ENCODE measurements at places on chromosomes 2 and 18.

DNA sequence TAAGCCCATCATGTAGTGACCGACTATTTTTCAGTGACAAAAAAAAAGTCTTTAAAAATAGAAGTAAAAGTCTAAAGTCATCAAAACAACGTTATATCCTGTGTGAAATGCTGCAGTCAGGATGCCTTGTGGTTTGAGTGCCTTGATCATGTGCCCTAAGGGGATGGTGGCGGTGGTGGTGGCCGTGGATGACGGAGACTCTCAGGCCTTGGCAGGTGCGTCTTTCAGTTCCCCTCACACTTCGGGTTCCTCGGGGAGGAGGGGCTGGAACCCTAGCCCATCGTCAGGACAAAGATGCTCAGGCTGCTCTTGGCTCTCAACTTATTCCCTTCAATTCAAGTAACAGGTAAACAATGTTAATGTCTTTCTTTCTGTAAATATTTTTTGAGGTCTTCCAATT is at the start of gene CD28:
TSS of gene CD28 (plus strand) at position 237 of the 400 bp plus-strand sequence. CDS start at position 295, 58 bp downstream.
- no peak for DNase-seq

GRCh38 chr2:15830937-15831549 is 109.3 kb upstream of the MYCN start:
- no peak for DNase-seq

GRCh38 chr2:240832205-240832727 is 12.2 kb upstream of the KIF1A start:
- DNase-seq: no peak

DNA sequence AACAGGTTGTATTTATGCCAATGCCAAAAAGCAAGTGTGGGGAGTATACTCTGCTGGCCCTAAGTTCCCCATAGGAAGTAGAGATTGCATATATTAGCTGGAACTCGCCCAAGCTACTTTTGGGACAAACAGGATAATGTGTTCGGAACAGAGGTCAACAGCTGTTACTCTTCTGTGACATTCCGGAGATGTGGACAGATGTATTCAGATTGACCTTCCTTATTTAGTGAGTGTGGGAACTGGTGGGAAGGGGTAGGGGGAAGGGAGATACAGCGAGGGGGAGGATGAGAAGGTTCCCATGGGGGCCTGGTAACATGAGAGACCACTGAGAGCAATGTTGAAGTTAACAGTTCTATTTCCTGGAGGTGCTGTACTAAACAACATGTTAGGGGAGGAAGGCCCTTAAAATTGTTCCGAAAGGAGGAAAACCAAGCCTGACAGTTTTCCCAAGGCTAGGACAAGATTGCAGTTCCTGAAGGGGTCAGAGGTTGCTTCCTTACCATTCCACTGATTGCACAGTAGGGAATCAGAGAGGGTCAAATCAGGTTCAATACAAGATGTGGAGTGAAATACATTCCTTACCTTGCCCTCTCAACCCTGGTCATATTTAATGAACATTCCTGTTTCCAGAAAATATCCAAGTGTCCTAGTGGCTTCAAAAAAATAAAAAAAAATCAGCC is 14.3 kb upstream of the CD28 start:
- DNase-seq: no peak

- DNase-seq: no peak
These were observed 295.8 kb downstream of the AFF3 start for GRCh38 chr2:99846462-99847107.

GRCh38 chr2:12624905-12625598 is 91.7 kb upstream of the TRIB2 start:
- DNase-seq: no peak

GRCh38 chr2:177242121-177242987 is 22.2 kb downstream of the NFE2L2 start:
- peak; percentile 93 for DNase-seq

GRCh38 chr2:40242315-40242714 is 209.6 kb downstream of the SLC8A1 start:
- no peak for DNase-seq

DNA sequence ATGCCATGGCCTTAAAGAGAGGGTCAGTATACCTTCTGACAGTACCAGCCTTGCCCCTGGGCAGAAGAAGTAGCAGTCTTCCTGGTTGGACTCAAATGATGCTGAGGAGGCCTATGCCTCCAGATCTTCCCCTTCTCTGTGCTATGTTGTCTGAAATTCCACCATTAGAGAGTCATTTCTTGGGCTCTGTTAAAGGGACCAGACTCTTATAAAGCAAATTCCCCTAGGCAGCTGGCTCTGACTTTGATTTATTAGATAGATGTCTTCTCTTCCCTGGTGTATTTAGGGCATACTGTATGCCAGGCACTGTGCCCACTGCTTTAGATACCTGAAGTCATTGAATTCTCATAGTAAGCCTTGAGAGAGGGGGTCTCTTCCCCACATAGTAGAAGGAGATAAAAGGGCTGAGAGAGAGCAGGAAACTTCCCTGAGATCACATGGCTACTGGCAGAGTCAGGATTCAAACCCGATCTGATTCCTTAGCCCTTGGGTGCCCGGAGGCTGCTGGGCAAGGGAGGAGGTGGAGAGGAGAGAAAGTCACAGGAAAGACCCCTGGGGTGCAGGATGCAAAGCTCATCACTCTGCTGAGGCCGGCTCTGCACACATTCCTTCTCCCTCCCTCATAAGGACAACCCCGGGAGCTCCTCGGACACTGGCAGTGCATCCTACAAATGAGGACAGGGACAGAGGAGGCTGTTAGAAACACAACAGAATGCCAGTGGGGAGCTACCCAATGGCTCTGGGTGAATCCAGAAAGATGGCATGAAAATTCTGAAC is 23.0 kb downstream of the COPS9 start:
- no peak for DNase-seq

- no peak for DNase-seq
These were observed 337.6 kb downstream of the KIAA1328 start for GRCh38 chr18:37166491-37166890.

- DNase-seq: peak; percentile 33
These were observed 215.2 kb downstream of the RAD51AP2 start for GRCh38 chr2:17303054-17303453.

DNA sequence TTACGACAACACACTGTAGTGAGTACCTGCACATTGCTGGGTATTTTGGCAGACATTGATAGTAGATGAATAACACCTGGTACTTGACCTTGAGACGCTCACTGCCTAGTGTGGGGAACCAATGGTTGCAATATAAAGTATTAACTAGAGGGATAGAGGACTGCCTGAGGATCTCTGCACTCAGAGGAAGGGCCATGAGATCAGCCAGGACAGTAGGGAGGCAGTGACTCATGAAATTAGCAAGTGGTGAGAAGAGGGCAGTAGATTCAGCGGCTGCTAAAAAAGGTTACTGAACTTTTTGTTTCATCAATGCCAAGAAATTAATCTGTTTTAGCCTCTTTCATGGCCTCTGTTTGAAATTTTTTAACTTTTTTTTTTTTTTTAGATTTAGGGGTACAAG is 250.8 kb upstream of the TCF4 start:
- DNase-seq: no peak

DNA sequence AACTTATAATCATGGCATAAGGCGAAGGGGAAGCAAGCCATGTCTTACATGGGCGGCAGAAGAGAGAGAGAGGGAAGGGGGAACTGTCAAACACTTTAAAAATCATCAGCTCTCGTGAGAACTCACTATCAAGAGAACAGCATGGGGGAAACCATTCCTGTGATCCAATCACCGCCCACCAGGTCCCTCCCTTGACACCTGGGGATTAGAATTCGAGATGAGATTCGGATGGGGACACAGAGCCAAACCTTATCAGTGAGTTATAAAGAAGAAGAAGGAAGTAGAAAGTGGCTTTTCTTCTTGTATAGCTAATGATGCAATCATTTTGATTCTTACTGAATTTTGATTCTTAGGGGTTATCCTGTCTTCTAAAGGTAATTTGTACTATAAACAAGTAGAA is 51.4 kb downstream of the SMCHD1 start:
- DNase-seq: no peak

DNA sequence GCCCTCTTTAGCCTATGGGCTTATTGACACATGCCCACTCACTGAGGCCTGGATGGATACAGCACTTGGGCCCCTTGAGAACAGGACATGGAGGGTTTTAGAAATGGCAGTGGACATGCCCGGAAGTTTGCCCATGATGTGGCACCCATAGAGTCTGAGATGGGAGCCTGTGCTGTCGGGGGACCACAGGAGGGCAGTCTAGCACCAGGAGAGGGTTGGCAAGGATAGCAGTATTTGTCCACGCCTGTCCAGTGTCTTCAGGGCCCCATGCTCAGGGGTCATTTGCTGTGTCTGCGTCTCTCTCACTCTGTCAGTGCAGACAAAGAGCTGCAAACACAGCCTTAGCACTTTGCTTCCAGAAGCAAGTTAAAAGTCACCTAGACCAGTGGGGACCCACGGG is 48.7 kb downstream of the IL1RL2 start:
- DNase-seq: peak; percentile 12

DNA sequence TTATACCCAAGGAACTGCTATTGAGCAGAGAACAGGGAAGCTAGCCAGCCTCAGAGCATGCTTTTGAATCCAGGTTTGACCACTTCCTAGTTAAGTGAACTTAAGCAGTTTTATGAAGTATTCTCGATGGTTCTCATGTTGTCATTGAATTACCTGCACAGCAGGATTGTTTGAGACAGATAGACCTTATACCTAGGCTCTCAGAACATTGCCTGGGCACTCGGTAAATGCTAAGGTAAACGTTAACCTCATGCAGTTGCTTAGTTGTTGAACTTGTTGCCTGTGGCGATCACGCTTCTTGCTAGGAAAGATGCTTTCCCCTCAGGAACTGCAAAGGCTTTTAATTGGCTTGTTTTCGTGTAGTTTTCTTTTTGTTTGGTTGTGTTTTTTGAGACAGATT is 34.0 kb upstream of the CHMP1B start:
- no peak for DNase-seq

DNA sequence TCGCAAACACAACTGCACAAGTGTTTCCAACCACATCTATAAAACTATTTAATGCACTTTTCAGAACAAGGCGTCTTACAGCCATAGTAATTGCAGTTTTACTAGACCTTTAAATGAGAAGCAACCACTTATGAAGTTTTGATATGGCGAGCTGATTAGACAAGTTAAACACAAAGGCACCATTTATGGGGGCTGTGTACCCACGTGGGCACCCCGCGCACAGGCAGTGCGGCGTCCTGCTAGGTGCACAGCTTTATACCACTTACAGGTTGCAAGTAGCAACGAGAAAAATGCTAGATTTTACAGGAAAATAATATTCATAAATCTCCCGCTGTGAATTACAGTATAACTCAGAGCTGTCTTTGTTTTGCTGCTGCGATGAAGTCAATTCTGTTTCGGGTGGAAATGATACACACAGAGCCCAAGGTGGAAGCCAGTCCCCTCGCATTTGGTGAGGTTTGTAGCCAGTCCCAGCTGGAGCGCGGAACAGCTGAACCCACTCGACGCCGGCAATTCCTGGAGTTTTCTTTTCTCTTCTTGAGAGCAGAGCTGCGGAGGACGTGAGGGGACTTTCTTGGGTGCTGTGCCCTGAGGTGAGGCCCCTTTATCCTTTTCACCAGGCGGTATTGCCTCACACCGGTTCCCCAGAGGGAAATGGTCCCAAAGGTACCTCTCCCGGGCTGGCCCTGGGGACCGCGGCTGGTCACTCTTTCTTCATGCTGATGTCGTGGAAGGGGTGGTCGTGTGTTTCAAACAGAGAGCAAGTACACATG is 76.7 kb downstream of the PTGR3 start:
- no peak for DNase-seq

DNA sequence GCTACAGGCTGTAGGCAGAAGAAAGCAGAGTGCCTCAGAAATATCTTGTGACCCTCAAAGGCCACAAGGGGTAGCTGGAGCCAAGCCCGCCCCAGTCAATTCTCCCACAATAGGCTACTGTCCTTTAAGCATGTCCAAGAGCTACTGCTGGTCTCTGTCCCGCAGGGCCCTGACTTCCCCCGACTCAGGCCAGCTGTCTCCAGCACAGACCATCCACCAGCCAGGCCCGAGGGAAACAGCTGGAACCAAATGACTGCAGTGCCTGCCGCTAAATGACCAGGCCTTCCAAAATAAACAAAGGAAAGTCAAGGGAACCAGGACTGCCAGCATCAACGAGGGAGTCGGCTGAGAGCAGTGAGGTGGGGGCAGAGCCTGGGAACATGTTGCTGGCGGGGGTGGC is 36.7 kb downstream of the MCFD2 start:
- no peak for DNase-seq

DNA sequence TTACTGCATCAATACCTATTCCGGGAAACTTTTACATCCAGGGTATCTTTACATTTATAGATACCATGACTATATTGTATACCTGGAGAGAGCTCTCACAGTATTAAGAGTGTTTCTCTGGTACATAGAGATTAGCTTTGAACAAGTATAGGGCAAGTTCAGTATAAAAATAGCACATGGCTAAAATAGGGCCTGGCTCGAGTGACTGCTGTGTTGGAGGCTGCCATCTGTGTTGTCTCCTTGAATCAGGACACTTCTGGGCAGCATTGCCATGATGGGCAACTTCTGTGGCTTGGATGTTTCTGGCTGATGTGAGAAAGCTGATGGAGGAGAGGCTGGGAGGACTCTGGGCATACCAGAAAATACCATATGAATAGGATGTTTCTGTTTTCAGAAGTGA is 18.7 kb downstream of the ARHGAP28 start:
- no peak for DNase-seq

- peak; percentile 55 for DNase-seq
These were observed 116.6 kb downstream of the SRBD1 start for GRCh38 chr2:45494275-45494977.

GRCh38 chr2:72921088-72921851 is 4.0 kb downstream of the EMX1 start:
- no peak for DNase-seq

GRCh38 chr2:61750624-61751023 is 103.2 kb downstream of the FAM161A start:
- no peak for DNase-seq

GRCh38 chr18:37484983-37485834 is 80.4 kb downstream of the CELF4 start:
- DNase-seq: no peak

- no peak for DNase-seq
These were observed 27.3 kb upstream of the KCNG2 start for GRCh38 chr18:79770501-79770815.

GRCh38 chr2:102790091-102790455 is 28.2 kb downstream of the TMEM182 start:
- DNase-seq: no peak

DNA sequence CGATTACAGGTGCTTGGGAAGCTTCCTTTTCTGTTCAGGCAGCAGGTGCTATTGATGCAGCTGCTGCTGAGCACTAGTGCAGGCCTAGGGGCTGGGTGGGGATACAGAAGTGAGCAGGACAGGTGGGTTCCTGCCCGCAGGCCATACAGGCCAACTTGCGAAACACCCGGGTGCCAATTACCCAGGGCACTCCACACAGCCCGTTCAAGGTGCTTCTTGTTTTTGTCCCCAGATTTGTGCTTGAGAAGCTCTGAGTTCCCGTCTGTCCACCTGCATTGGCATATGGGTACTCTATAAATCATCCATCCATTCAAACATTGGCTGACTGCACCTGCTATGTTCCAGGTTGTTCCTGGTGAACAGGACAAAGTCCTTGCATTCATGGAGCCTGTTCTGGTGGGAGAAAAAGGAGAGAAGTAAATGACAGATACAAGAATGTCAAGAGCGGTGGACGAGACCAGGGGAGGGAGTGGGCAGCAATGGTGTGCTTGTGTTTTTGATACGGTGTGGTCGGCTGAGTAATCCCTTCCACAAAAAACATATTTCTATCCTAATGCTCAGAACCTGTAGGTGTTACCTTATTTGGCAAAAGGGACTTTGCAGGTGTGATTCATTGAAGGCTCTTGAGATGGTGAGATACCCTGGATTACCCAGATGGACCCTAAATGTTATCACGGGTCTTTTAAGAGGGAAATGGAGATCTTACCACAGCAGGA is 31.4 kb downstream of the SH3BP4 start:
- no peak for DNase-seq

- DNase-seq: no peak
These were observed 277.3 kb upstream of the DOK6 start for GRCh38 chr18:69123421-69123820.

- no peak for DNase-seq
These were observed 30.0 kb upstream of the CFAP36 start for GRCh38 chr2:55489467-55490062.
